ENCODE measurements at places on chromosomes 2 and 18.

DNA sequence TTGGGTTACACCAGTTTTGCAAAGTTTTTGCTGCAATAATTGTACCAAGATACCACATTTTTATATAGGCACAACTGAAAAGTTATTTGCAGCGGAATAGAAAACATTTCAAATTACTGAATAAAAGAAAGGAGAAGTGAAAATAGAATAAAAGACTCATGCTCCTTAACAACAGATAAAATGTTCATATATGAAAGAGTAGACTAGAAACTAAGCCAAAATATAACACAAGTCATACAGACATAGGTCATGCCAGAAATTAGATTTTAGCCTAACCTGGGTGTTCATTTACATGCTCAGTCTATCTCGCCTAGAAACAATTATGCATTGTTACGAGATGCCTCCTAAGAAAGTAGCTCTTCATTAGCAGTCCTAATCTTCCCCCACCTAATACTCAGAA is 16.4 kb upstream of the MAP3K20 start:
- DNase-seq = no peak

DNA sequence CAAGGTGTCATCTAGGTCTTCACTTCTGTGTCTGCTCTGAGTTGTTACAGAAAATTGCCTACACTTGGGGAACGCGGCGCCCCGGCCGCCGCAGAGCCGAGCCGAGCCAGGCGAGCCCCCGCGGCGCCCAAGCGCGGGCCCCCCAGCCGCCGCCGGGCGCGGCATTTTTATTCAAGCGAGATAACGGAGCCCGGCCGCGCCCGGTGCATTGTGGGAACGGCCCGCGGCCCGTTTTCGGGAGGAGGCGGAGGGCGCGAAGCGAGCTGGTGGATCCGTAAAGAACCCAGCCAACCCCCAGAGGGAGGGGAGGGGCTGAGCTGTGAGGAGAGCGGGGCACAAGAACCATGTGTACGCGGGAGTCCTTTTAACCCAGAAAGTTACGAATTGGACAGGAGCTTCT is 191.8 kb downstream of the FTCDNL1 start:
- DNase-seq = no peak

- DNase-seq = no peak
Measured at GRCh38 chr2:148582679-148583511, 61.7 kb upstream of the EPC2 start.

GRCh38 chr18:7307526-7307925 is 76.6 kb downstream of the LRRC30 start:
- no peak for DNase-seq

- DNase-seq = peak; percentile 71
Measured at GRCh38 chr2:224793946-224794345, 77.8 kb upstream of the CCDC195 start.

DNA sequence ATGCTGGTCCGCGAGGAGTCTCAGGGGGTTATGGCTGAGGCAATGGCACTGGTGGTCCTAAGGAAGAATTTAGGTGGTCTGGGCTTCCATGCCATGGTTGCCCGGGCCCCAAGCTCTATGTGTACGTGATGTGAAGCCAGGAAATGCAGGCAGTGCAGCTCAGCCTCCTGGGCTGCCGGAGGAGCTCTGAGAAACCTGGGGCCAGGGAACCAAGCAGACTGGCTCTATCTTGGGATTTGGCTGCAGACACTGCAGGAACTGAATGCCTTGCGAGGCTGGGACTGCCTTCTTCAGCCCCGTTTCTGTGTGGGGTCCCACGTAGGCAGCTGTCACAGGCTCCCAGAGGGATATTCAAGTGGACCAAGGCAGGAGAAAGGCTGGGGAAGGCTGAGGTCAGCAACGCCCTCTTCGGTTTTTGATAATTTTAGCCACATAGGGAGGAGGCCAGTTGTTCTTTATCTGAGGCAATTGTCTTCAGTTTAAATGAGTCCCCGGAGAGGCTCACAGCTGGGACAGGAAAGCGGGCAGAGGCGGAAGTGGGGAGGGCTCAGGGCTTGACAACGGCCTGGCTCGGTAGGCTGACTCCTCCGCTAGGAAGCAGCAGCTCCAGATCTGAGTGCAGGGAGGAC is 77.7 kb downstream of the RHOB start:
- DNase-seq = no peak

- peak; percentile 73 for DNase-seq
Measured at GRCh38 chr2:202317080-202317857, 51.7 kb downstream of the NOP58 start.

GRCh38 chr2:28276076-28276618 is 116.5 kb upstream of the FOSL2 start:
- peak; percentile 87 for DNase-seq

- peak; percentile 30 for DNase-seq
Measured at GRCh38 chr2:171810422-171811244, 83.4 kb downstream of the SLC25A12 start.

GRCh38 chr2:25131567-25132298 is 36.6 kb downstream of the POMC start:
- DNase-seq = no peak

GRCh38 chr2:23533338-23533695 is 148.3 kb downstream of the KLHL29 start:
- no peak for DNase-seq

DNA sequence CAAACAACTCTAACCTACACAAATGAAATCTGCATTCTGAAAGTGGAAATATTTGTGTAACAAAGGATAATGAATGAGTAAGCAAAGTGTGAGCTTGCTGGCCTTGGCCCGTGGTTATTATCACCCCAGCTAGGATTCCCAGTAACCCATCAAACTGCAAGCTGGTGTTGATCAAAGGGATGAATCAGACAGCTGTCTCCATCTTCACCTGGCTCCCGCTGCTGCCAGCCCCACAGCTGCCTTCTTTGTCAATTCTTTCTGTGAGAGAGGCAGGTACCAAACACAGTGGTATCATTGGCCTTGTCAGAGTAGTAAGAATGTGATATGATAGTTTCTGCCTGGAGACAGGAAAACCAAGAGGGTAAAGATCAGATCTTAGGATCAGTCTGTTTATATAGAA is 25.2 kb upstream of the RGPD4 start:
- DNase-seq = no peak

DNA sequence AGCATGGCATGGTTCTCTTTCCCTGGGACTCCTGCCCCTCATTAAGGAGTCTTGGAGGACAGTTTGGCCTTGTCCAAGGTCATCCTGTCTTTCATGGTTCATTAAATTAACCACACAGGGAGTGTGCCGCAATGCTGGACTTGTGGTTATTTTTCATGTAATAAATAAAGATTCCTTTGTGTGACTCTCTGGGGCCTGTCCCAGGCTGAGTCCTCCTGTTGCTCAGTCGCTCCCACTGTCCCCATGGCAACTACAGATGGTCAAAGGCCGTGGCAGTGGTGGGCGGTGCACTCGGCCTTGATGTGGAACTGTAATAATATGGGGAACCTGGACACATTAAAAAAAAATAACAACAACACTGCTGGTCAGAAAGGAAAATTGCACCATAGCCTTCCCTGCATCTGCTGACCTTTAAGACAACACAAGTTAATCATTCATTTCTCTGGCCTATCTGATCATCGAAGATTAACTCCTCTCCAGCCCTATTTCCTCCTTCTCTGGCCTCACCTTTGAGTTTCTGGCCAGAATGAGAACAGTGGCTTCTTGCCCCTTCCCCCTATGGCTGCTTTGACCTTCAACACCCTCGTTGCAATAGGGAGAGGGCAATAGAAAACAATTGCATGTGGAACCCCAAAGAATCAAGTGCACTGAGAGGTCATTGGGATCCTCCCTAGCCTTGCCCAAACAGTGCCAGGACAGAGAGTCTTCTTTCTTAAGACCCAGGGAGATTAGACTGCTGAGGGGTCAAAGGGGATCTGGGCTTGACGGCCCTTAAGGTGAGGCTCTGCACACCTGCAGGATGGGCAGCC is 44.7 kb downstream of the PSD4 start:
- no peak for DNase-seq

DNA sequence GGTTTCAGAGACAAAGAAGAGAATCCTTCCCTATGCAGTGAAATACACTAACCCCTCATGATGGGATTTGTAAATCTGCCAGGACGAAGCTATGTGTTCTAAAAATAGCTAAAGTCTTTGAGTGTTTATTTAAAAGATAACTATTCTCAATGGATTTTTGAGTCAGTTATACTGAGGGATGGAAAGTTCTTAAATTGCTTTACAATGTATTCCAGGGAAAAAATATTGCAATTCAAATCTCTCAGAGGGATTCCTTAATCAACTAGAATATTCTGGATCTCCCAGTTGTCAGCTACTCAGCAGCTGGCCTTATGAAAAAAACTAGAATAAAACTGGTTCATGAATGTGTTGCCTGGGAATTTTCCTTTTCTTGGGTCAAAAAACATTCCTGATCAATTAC is 312.4 kb downstream of the PLCL1 start:
- no peak for DNase-seq

DNA sequence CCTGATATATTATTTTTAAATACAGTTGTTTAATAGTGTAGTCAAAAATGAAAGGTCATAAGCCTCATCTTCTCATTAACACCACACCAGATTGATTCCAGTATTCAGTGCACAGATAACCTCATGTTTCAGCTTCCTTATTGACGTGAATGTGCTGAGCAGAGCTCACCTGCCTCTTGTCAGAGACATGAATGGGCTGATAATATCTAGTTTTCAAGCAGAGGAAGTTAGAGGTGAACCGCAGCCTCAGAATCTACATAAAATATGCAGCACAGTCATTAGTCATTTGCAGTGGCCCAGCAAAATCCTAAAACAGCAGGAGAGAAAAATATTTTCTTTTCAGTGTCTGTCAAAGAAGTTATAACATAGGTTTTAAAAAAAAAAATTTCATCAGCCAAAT is 216.2 kb downstream of the GBX2 start:
- DNase-seq = no peak

GRCh38 chr2:107325981-107326786 is 440.2 kb upstream of the ST6GAL2 start:
- DNase-seq = no peak

DNA sequence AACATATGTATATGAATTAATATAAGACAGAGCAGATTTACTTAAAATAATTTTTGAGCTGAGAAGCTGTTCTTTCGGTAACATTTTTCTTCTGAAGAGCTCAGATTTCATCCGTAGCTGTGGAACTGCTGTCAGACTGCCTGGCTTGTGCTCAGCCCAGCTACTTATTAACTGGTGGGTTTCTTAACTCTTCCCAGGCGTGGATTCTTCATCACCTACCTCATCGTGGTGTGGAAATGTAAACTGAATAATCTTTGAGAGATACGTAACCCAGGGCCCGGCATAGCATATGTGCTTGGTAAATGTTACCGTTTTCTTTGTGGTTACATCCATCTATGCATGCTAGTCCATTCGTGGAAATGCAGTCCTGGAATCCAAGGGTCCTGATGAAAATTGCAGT is 145.0 kb downstream of the MCFD2 start:
- peak; percentile 62 for DNase-seq

GRCh38 chr2:209351636-209352035 is 72.2 kb upstream of the MAP2 start:
- DNase-seq = no peak

GRCh38 chr2:128734521-128735295 is 416.0 kb upstream of the HS6ST1 start:
- no peak for DNase-seq

DNA sequence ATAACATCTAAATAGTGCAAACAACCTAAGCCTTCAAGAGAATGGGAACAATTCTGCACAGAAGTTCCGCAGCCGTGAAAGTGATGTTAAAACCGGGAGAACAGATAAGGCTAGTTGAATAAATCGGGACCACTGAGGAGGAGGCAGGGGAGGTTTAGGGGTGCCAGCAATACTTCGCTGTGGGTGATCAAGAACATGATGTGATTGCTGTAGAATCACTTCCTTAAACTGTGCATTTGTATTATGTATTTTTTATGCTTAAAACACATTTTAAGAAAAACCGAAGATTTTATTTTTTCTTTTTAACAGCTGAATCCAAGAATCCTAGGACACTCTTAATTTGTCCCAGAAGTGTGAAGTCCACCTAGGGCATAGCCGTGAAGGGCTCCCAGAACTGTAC is 33.6 kb downstream of the TTC32 start:
- no peak for DNase-seq

- peak; percentile 59 for DNase-seq
Measured at GRCh38 chr18:8890957-8891464, 185.7 kb downstream of the MTCL1 start.

DNA sequence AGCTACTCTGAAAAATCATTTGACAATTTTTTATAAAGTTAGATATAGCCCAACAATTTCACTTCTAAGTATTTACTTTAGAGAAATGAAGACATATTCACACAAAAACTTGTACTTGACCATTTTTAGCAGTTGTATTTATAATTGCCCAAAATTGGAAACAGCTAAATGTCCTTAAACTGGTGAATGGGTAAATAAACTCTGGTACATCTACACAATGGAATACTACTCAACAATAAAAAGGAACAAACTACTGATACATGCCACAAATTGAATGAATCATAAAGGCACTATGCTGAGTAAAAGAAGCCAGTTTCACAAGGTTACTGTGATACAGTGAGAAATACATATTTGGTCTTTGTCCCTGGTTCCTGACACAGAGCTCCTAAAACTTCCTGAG is 32.8 kb upstream of the BBS5 start:
- DNase-seq = no peak

GRCh38 chr2:72947952-72948830 is 30.9 kb downstream of the EMX1 start:
- DNase-seq = no peak

DNA sequence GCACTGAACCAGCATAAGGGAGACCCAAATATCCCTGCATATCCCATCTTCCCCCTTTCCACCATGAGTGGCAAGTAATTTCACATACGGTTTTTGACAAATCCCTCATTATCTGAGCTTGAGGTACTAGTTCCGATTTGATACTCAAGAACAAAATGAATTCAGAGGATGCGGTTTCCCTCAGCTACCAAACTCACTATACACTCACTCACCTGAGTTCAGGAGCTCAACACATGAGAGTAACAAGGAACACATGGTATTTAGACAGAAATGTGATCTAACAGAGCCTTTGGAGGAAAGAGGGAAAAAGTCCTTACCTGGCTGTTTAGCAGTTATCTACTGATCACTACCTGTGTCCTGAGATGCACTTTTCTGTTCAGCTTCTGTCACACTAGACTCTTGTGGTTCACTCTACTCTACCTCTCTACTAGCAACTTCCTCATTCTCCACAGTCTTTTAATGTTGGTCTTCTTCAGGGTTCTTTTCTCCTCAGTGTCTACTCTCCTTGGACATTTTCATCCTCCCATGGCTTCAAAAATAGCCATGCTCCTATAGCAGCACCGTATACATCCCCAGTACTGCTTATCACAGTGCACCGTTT is 25.1 kb downstream of the ASXL2 start:
- no peak for DNase-seq

- DNase-seq = no peak
Measured at GRCh38 chr2:45145073-45145899, 136.0 kb upstream of the SIX2 start.

GRCh38 chr2:201674298-201674697 is 24.1 kb downstream of the MPP4 start:
- DNase-seq = no peak

DNA sequence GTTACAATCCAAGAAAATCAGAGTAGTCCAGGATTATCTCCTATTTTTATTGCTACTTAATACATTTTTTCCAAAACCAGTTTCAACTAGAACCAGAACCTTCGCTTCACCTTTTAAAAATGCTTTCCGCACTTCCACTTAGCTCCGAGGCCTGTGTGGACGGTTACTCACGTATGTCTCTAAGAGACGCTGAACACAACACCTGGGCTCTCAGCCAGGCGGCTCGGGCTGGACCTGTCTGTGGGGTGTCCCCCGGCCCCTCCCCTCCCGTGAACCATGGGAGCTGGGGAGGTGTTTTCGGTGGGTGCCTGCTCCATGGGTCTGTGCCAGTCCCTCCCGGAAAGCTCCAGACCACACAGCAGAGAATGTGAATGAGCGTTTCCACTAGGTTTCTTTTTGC is 223.8 kb downstream of the GLI2 start:
- DNase-seq = no peak

Data from AG09319 (cell line).